ENCODE measurements at places on chromosomes 13 and 19.

GRCh38 chr13:95509521-95510310 lies 42.8 kb upstream of the CLDN10 start:
- DNase-seq: no peak

DNA sequence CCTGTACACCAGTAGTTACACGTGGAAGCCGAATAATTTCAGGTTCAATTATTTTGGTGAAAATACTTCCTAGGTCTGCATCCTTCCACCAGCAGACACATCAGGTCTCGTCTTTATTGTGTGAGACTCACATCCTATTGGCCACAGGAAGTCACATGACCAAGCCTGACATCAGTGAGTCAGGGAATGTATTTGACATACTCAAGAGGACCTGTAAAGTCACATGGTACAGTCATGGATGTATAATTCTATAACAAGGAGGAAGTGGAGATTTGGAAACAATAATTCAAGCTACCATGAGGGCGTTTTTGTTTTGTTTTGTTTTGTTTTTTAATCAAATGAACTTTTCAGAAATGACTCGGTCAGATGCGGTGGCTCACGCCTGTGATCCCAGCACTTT lies 9.3 kb upstream of the HIF3A start:
- DNase-seq: no peak

DNA sequence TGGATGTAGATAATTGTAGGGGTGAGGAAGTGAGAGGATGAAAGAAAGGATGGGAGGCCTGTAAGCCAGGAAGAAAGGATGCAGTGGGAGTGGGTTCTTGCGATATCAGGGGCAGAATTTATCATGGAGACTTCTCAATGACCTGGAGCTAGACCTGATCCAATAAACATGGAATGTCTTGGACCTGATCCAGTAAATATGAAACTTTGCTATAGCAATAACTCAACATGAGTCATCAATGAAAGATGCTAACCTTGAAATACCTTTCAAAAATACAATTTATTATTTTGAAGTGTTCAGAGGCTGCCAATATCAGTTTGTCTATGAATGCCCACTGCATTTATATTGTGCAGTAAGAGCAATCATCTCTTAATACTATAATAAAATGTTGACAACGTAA lies 279.5 kb downstream of the POU4F1 start:
- DNase-seq: peak; percentile 31

DNA sequence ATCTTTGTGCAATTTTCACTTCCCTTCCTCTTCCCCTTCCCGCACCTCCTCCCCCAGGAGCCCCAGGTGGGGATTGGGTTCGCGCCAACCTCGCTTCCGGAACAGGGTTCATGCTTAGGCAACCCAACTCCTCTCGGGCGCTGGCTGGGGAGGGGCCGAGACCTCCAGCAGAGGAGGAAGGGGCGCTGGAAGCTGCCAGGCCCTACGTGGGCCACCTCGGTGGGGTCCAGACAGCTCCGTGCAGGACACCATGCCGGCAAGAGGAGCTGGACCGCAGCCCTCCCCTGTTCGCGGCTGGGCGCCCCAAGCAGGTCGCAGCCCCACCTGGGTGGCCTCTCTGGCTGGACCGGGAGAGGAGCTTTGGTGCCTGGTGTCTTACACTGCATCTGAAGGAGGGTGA lies 91.1 kb downstream of the SPACA7 start:
- no peak for DNase-seq

DNA sequence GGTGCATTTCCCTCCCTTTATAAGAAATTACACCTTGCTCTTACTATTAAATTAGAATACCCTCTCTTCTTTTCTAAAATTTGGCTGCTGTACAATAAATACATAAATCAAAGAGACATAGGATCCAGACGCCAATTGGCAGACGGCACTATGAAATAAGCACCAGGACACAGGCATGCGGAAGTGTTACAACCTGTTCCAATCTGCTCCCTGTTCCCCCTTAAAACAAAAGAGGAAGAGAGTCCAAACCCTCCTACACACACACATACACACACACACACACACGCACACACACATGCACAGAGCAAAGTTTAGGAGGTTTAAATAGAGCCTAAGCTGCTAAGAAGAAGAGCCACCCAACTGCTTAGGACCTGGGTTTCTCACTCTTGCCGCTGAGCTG lies 75.6 kb upstream of the ZNF507 start:
- DNase-seq: no peak
